ENCODE measurements at places on chromosomes 11 and 22.

DNA sequence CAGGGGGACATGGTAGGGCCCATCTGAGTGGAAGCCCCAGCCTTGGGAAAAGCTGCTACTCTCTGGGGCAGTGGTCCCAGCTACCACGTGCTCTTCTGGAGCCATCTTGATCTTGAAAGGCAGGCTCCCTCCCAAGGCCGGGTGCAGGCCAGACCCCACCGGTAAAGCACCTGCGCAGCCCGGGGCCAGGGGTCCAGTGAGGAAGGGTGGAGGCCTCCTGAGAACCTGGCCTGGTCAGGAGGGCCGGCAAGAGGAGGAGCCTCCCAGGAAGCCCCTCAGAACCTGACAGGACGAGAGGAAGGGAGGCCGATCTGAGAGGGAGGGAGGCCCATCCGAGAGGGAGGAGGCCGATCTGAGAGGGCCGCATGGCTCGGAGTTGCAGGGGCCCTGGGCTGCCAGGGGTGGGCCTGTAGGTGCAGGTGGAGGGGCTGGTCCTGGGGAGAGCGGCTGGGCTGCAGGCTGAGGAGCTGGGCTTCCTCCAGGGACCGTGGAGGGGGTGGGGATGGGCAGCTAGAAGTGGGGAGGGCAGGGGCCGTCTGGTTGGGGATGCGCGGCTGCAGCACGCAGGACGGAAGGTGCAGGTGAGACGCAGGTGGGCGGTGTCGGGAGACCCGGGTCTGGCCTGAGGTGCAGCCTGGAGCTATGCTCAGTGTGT lies 529 bp downstream of the GRAMD4 start:
- DNase-seq, result no peak
- no peaks in the 10 kb centered on the region for H3K36me3 ChIP-seq
- H3K27ac ChIP-seq, result peak overlapping the region; percentile 78
- H3K4me3 ChIP-seq, result no peak overlapping the region
- H3K4me1 ChIP-seq, result peaks cover 50% of the 10 kb centered on the region

GRCh38 chr11:111571829-111572501 lies 30.3 kb upstream of the SIK2 start:
- no peak overlapping the region for H3K27ac ChIP-seq
- H3K36me3 ChIP-seq, result no peaks in the 10 kb centered on the region
- no peak overlapping the region for H3K4me3 ChIP-seq
- H3K4me1 ChIP-seq, result no peaks in the 10 kb centered on the region
- H3K27me3 ChIP-seq, result no peaks in the 10 kb centered on the region

DNA sequence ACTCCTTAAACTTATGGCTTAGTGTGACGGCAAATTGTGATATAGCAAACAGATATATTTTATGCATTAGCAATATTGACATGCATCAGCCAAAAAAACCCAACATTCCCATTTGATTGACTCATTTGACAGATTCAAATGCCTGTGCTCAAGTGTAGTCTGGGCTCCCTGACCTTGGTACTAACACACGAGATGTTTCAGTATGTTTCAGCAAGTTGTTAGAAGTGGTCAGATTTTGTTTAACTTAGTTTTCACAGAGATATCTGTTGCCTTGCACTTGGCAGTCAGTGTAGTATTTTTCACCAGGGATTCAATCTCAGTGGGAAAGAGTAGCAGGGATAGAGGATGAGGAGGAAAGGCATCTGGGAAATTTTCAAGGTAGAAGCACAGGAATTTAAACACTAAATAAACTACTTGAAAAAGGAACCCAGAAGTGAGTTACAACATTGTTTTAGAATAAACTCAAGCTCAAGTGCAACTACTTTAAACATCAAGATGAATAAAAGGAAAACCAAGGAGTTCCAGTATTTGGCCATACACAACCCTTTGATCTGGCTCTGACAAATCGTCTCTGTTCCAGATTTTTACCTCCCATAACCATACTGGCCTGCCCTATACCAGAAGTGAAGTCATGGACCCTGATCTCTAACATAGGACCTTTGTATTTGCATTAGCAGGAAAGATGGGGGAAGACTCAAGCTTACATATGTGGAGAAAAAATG lies 56.5 kb upstream of the BLID start:
- H3K27me3 ChIP-seq, result no peaks in the 10 kb centered on the region
- DNase-seq, result no peak
- H3K36me3 ChIP-seq, result no peaks in the 10 kb centered on the region
- peaks cover 36% of the 10 kb centered on the region for H3K4me1 ChIP-seq
- H3K27ac ChIP-seq, result no peak overlapping the region
- no peak overlapping the region for H3K4me3 ChIP-seq

DNA sequence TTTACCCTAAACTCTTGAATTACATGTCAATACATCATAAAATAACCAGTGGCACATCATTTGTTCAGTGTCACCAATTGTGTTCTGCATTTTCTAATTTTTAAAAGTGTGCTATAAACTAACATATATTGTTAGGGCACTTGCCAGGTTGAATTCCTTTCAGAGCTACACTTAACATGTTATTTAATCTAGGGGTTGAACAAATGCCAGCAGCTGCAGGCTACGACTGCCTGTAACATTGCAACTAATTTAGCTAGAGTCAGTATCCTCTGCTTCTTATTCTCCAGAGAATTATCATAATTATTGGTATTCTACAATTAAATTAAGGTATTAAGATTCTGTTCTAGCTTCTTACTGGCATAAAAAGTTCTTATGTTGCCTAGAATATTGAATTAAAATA lies 46.4 kb upstream of the ARHGAP42 start:
- no peak overlapping the region for H3K27ac ChIP-seq
- no peaks in the 10 kb centered on the region for H3K36me3 ChIP-seq
- no peak for DNase-seq
- H3K4me1 ChIP-seq, result no peaks in the 10 kb centered on the region

- no peak for DNase-seq
- no peak overlapping the region for H3K4me3 ChIP-seq
- no peaks in the 10 kb centered on the region for H3K27me3 ChIP-seq
- no peaks in the 10 kb centered on the region for H3K4me1 ChIP-seq
- H3K27ac ChIP-seq, result no peak overlapping the region
Measured at GRCh38 chr11:27485930-27486773, 13.6 kb upstream of the LGR4 start.

DNA sequence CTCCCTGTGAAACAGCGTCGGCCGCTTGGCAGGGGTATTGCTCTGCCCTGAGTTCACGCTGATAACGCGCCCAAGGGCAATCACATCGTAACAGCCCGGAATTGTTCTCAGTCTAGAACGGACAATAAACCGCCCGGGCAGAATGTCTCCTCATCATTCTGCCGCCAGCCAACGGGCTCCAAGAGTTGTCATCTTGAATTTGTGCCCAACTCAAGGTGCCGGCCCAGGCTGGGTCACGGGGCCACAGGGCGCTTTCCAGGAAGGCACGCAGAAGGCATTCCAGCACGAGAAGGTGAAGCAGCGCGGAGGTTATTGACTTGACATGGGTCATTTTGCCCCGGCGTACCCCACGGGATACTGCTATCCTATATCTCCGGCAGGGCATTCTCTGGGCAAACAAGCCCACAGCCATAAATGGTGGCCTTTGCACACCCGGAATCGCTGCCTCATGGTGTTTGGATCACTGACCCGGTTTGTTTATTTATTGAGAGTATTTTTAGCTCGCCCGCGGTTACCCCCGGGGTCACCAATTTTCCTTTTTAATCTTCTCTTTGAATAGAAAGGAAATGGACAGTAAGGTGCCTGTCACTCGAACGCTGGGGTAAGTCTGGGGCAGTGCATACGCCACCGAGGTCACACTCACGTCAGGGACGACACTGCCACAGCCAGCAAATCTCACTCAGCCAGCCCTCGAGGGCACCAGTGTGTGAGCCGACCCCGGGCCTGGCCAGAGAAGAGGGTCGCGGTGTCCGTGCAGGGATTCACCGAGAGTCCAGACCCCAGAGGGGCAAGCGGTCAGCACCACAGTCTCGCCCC lies 72.4 kb upstream of the FGF3 start:
- H3K4me1 ChIP-seq, result no peaks in the 10 kb centered on the region
- no peaks in the 10 kb centered on the region for H3K36me3 ChIP-seq
- no peak overlapping the region for H3K27ac ChIP-seq
- H3K27me3 ChIP-seq, result peaks cover 35% of the 10 kb centered on the region
- no peak for DNase-seq

DNA sequence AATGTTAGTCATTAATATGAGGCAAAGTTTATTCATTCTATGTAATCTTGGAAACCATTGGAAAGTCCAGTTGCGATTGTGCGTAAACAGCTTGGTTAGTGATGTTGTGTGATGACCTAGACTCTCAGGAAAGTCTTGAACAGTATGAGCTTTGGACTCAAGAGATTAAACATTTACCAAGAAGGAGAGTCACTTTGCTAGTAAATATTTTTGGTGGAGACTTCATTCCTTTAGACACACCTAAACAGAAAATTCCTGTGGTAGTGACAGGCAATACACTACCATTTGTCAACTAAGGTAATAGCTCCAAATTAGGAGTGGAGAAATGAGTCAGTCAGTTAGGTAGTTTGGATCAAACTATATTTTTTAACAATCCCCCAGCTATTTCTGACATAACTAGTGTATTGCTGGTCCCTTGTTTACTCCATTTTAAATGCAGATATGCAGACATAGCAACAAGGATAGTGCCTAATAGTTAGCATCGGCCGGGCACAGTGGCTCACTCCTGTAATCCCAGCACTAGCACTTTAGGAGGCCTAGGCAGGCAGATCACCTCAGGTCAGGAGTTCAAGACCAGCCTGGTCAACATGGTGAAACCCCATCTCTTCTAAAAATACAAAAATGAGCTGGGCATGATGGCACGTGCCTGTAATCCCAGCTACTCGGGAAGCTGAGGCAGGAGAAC lies 89.3 kb downstream of the ARHGAP42 start:
- no peak for DNase-seq
- H3K4me1 ChIP-seq, result no peaks in the 10 kb centered on the region
- no peak overlapping the region for H3K4me3 ChIP-seq
- H3K36me3 ChIP-seq, result no peaks in the 10 kb centered on the region
- H3K27ac ChIP-seq, result no peak overlapping the region

DNA sequence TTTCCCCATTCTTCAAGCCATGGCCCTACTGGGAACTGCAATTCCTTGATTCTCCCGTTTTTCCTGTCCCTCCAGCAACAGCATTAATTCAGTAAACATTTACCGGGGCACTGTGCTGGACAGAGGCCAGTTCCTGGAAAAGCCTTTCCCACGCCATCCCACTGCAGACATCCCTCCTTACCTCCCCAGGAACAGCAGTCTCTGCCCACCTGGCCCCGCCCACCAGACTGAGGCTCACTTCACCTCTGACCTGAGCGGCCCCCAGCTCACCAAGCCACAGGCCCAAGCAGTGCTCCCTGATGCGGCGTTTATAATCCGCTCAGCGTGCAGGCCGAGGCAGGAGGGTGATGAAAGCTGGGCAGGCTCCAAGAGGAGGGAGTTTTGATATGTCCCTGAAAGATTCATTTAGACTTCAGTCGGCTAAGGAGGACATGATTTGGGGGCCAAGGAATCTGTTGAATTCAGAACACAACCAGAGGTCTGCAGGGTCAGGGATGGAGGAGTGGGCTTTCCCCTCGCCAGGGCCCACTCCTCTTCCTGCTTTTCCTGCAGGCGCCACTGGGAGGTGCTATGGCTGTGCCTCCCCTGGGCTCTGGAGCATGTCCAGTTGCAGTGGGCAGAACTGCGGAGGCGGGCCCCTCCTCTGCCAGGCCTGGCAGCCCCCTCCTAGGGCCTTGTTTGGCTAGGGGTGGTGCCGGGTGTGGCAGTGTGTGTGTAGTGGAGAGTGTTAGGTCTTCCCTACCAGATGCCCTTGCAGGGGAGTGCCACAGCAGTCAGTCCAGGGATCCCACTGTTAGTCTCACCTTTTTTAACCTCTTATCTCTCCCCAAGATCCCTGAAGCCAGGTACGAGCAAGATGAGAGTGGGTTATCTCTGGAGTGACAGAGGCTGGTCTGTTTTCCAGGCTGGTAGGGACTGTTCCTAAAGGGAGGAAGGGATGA lies 1.4 kb upstream of the TAGLN start:
- H3K27ac ChIP-seq, result peak overlapping the region; percentile 88
- no peaks in the 10 kb centered on the region for H3K36me3 ChIP-seq
- no peaks in the 10 kb centered on the region for H3K27me3 ChIP-seq
- H3K4me3 ChIP-seq, result peak overlapping the region; percentile 60
- DNase-seq, result no peak
- peaks cover 22% of the 10 kb centered on the region for H3K4me1 ChIP-seq

DNA sequence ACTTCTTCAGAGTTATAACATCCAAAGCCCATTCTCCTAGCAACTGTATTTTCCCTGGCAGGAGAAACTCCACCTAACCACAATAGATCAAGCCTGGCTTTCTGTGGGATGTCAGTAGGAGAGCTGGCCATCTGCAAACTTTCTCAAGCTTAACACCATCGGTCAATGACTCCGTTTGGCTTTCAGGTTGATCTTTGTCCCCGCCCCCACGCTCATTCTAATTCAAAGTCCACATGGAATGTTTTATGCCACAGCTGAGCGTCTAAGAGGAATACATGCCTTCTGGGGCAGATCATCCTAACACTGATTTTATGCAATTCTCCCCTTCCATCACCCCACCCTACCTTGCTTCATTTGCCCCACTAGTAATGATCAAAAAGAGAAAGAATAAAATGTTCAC lies 4.8 kb downstream of the GVQW3 start:
- no peak overlapping the region for H3K4me3 ChIP-seq
- DNase-seq, result no peak
- H3K27ac ChIP-seq, result no peak overlapping the region
- no peaks in the 10 kb centered on the region for H3K27me3 ChIP-seq
- peaks cover 11% of the 10 kb centered on the region for H3K4me1 ChIP-seq
- H3K36me3 ChIP-seq, result no peaks in the 10 kb centered on the region

- peak overlapping the region; percentile 12 for H3K27ac ChIP-seq
- no peaks in the 10 kb centered on the region for H3K36me3 ChIP-seq
- no peaks in the 10 kb centered on the region for H3K4me1 ChIP-seq
- H3K27me3 ChIP-seq, result no peaks in the 10 kb centered on the region
Measured at GRCh38 chr11:134124660-134125451, 56.0 kb downstream of the JAM3 start.

GRCh38 chr22:48953103-48953720 lies 874.5 kb downstream of the BRD1 start:
- no peak for DNase-seq
- H3K4me1 ChIP-seq, result no peaks in the 10 kb centered on the region
- no peaks in the 10 kb centered on the region for H3K36me3 ChIP-seq

DNA sequence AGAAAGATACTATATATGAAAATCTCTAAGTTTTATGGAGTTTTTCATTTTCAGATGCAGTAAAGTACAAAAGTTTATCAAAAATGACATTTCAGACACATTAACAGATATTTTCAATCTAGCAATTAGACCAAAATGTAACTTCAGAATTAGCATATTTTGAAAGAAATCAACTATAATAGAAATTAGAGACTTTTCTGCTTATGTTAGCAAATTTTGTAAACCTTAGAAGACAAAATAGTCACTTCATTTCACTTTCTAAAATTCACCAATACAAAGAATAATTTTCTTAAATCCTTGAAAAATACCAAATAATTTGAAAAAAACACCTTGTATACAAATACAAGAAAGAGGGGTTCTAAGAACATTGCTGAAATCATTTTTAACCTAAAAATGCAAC lies 135.8 kb upstream of the FIBIN start:
- no peaks in the 10 kb centered on the region for H3K4me1 ChIP-seq
- DNase-seq, result no peak
- H3K27me3 ChIP-seq, result no peaks in the 10 kb centered on the region
- no peak overlapping the region for H3K27ac ChIP-seq
